Left colon (tissue), 2 donors: ENCODE measurements at places on chromosomes 5 and 9.

DNA sequence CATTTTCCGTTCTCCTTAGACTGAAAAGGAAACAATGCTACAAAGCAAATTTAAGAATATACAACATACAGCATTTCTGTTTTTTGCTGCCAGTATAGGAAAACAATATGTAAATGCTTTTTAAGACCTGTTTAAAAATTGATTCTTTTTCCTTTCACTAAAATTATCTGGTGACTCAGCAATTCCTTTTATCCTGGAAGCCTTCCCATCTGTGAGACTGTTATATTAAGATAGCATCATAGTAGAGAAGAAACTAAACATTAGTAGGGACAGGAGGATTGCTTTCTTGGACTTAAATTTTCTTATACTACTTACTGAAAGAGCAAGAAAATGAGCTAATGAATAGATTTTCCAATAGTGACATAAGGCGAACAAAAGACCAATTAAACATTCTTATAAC, 30.0 kb upstream of the GPR21 start:
- no peak for DNase-seq

DNA sequence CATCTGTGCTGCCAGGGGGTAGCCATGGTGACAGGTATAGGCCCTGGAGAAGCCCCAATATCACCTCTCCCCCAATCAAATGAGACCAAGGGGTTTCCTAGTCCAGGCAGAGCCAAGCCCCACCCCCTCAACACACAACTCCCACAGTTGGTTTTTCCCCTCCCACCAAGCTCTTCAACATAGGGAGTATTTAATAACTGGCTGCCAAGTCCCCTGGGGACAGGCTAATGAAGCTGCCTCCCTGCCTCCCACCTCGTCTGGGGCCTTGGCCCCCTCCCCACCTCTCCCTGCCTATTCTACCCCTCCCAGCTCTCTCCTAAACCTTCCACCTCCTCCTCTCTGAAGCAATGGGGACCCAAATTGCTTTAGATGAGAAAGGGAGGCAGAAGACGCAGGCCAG, 23.4 kb downstream of the CPLX2 start:
- no peak for DNase-seq

GRCh38 chr9:87513161-87513560, 15.5 kb downstream of the DAPK1 start:
- DNase-seq = no peak

GRCh38 chr5:145237843-145238242, 597.3 kb downstream of the PRELID2 start:
- DNase-seq = peak; percentile 19

- DNase-seq = no peak
Measured at GRCh38 chr9:108094676-108094993, 605.1 kb upstream of the KLF4 start.

DNA sequence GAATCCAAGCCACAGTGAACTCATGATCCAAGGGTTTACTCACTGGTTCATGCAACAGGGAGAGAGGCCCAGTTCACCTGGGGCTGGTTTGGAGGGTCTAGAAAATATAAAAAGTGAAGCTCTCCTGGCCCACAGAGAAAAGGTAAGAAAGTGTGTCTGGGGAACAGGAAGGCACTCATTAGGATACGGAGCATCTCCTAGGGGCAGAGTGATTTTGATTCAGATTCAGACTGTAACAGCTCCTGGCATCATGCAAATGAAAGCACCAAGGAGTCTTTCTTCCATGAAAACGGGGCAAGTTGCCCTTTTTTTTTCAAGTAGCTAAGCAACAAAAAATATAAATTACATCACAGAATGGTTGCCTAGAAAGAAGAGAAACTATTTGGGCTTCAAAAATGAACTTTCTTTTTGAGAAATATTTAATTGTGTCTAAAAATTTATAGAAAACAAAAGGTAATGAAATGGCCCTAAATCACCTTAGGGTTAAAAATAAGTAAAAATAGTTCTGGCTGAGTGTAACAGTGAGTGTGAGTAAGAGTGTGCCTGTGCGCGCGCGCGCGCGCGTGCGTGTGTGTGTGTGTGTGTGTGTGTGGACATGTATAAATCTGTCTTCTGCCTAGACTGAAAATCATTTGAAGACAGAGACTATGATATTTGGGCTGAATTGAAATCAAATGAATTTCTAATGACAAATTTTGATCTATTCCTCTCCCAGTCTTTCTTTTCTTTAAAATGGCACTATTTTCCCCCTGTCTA, 177.8 kb upstream of the ZNF462 start:
- DNase-seq = no peak

GRCh38 chr9:100206899-100207298, 107.9 kb downstream of the INVS start:
- DNase-seq = no peak

DNA sequence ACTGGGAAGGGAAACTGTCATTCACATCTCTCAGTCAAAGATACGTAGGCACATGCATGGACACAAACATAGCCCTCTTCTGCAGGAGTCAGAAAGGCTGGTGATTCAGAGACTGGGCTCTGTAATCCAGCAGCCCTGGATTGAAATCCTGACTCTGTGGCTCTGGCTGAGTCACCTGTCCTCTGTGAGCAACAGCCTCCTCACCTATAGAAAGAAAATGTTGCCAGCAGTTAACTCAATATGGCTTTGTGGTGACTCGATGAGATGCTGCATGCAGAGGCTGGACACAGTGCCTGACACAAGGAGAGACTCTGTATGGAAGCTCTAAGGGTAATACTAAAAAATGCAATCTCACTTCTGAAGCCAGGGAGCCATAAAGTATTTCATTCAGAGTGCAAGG, 23.9 kb upstream of the CDKN2AIPNL start:
- no peak for DNase-seq

DNA sequence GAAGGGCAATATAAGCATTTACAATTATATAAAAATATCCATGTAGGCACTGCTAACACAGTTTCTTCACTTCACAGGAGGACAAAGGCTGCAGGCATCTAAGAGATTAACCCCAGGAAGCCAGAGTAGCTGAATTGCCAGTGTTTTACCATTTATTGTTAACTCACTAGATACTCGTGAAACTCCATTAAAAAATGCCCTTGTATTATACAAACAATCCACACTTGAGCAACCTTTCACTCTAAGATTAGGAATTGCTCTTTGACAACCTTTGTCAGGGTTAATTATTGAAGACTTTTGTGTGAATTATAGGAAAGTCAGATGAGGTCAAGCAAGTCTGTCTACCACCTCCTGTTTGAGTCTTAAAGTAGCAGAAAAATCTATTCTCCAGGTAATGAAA, 317.8 kb downstream of the ADGRV1 start:
- no peak for DNase-seq

DNA sequence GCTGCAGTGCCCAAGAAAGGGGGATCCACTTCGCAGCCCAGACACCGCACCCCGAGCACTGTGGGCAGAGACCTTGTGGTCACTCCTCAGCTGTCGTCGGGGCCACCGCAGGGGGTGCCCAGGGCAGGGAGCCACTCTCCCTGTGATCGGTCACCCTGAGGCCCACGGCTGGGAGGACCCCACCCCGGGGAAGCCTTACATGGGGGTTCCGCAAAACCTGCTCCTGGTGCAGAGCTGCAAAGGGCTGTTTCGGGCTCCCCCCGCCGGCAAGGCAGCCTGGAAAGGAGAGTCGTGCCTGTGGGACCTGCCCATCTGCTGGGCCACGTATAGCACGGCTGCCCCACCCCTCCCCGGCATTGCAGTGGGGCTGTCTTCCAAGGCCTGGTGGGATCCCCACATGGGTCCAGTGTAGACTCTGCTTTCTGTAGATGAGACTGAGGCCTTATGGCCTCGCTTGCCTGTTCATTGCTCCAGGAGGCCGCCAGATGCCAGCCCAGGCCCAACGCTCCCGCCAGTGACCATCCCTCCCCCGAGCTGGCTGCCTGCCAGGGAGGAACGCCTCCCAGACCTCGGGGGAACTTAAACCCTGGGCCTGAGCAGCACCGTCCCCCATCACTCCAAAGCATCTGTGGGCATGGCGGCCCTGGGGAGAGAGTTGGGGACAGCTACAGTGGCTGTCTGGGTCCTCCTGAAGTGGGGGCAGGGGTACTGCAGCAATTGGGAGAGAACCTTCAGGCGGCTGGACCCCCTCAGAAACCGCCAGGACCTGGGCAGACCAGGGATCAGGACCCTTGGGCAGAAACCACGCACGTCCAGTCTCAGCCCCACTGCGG, 1.6 kb upstream of the DNLZ start:
- DNase-seq = peak; percentile 39

DNA sequence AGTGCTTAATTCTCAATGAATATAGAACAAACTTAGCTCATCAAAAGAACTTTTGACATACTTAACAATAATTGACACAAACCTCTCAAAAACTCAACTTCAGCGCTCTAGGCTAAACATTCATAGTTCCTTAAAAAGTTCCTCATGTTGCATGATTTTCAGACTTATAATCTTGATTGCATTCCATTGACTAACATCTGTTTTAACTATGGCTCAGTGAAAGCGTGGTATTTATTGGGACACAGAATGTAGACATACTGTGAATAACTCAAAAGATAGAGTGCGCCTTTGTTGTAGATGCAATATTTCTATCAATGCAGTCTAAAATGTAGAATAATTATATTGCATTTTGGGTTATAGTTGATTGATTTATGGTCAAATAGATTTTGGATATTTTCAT, 227.1 kb upstream of the HAPLN1 start:
- no peak for DNase-seq

DNA sequence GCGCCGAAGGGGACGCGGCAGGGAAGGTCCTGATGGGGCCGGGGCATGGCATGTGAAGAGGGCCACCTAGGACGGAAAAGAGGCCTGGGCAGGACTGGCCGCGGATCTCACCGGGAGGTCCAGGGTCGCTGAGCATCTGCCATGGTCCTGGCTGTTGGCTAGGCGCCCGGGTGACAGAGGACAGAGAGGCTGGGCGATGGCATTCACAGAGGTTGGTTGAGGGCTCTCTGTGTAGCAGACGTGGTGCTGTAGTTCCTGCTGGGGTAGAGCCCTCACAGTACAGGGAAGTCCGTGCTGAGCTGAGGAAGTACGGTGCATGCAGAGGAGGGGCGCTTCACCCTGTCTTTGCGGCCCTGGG, 427 bp downstream of the PCYOX1L start:
- DNase-seq = peak; percentile 56

DNA sequence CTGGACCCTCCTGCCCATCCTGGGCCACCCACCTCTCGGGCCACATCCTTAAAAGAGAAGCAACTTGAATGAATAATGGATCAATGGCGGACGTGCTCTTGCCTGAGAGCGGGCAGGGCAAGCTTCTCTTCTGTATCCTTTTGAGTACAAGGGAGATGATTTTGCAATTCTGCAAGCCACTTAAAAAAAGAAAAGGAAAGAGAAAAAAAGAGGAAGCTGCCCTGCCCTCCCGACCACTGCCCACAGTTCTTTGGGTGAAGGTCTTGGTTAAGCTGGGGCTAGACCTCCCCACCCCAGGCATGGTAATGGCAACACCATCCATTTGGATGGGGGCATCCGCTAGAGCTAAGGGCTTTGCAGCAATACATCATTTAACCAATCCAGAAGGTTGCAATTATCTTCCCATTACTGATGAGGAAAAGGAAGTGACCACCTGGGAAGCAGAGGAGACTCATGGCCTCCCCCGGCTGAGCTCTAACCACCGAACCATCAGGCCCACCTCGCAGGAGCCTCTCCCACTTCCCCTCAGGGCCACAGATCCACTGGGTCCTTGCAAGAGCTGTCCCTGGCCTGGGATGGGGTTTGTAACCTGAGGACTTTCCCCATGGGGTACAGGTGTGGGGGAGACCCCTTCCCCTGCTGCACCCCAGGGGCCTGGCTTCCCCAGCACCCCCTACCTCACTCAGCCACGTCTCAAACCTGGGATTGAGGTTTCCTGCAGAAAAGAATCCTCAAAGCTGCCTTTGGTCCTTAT, 27.8 kb upstream of the LAMC3 start:
- no peak for DNase-seq

DNA sequence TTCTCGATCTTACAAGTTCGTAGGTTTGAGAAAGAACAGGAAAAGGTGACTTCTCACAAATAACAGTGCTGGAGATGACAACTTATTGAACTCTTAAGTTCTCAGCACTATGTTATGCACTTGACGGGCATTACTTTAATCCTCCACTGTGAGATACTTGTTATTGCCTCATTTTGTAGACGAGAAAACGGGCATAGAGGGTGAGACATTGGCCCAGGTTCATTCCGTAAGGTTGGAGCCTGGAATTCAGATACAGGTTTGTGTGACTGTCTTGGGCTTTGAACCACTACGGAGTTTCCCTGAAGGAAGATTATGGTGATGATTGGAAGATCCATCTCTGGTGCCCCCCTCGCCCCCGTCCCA, 657 bp downstream of the MAT2B start:
- DNase-seq = no peak

GRCh38 chr9:17531642-17532254, 47.1 kb upstream of the SH3GL2 start:
- DNase-seq = no peak

DNA sequence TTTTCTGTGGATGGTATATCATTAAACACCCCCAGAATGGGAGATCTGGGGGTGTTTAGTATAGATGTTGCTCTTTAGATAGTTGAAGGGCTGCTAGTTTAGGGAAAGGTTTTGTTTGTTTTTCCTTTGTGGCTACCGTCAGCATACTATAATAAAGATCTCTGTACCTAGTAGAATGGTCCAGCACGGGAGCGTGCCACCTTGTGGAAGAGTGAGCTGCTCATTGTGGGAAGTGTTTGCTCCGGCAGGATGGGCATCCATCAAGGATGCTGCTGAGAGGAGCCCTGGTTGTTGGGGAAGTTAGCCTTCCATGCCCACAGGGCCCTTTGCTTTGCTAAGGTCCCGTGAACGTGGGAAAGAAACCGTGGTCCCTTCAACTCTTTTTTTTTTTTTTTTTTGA, 113.1 kb downstream of the LIFR start:
- no peak for DNase-seq

DNA sequence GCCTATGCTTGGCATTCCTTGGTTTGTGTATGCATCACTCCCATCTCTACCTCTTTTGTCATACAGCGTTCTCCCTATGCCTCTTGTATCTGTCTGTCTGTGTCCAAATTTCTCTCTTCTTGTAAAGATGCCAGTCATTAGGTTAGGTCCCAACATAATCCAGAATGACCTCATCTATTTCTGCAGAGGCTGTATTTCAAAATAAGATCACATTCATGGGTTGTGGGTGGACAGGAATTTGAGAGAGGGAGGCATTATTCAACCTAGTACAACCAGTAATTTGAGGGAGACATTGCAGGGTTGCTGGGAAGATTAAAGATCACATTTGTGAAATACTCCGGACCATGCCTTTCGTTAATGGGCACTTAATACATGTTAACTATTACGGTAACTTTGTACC, 155.0 kb downstream of the MAN2A1 start:
- DNase-seq = no peak
